Central memory CD8-positive, alpha-beta T cell (primary cell): ENCODE measurements at places on chromosomes 11 and 22.

- no peak for DNase-seq
- no peaks in the 10 kb centered on the region for H3K27me3 ChIP-seq
- H3K4me1 ChIP-seq, result no peaks in the 10 kb centered on the region
- no peaks in the 10 kb centered on the region for H3K36me3 ChIP-seq
- H3K4me3 ChIP-seq, result no peak overlapping the region
Measured at GRCh38 chr11:115912484-115912945, 408.3 kb upstream of the CADM1 start.

DNA sequence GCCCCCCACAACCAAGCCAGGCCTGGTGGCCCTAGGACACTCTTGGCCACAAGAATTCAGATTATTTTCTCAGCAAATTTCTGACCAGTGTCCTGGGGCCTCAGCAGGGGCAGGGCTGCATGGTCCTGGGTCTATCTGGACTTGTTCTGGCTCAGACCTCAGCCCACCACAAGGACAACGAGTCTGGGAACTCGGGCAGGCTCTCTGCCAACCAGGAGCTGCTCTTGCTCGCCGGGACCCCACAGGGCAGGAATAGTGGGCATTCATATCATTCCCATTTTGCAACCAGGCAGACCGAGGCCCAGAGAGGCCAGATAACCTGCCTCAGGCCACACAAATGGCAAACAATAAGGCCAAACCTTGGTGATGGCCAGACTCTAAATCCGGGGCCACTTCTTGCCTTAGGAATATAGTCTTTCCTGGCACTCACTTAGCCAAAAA is 75.4 kb upstream of the WNT7B start:
- peaks cover 8% of the 10 kb centered on the region for H3K36me3 ChIP-seq
- peak overlapping the region; percentile 91 for H3K27ac ChIP-seq
- H3K27me3 ChIP-seq, result no peaks in the 10 kb centered on the region

GRCh38 chr11:132080127-132080526 is 709.7 kb downstream of the NTM start:
- H3K4me3 ChIP-seq, result no peak overlapping the region
- DNase-seq, result no peak
- no peaks in the 10 kb centered on the region for H3K36me3 ChIP-seq

DNA sequence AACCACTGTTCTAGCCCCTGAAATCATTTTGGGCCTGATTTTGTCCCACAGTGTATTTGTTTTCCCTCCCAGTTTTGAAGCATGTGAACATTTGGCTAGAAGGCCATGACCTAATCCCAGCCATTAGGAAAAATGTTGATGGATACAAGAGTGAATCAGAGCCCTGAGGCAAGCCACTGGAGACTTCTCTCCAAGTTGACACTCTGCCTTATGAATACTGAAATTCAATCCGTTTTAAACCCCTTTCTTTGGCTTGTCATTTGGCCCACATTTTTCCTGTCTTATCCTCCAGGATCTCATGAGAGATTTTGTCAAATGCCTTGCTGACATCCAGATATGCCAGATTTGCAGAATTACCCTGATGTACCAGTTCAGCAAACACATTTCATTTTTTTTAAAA is 158.8 kb downstream of the FAT3 start:
- H3K4me3 ChIP-seq, result no peak overlapping the region
- no peaks in the 10 kb centered on the region for H3K36me3 ChIP-seq
- H3K4me1 ChIP-seq, result no peaks in the 10 kb centered on the region
- DNase-seq, result no peak

- H3K36me3 ChIP-seq, result peaks cover 13% of the 10 kb centered on the region
- H3K4me1 ChIP-seq, result no peaks in the 10 kb centered on the region
- no peak overlapping the region for H3K4me3 ChIP-seq
- H3K27ac ChIP-seq, result no peak overlapping the region
- no peak for DNase-seq
Measured at GRCh38 chr22:41395531-41396240, 13.9 kb downstream of the TEF start.

DNA sequence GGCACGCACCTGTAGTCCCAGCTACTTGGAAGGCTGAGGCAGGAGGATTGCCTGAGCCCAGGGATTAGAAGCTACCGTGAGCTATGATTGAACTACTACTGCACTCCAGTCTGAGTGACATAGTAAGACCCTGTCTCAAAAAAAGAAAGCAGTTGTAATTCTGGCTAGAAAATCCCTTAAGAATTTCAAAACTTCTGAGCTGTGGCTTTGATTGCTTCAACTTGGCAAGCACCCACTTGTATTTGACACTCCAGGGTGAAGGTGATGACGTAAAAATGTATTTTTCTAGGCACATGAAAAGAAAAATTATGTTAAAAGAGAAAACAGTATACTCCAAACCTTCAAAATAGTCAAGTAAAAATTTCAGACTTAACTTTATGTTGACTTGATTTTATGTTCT is 23.6 kb upstream of the ALKBH3 start:
- H3K27me3 ChIP-seq, result no peaks in the 10 kb centered on the region
- H3K4me1 ChIP-seq, result no peaks in the 10 kb centered on the region
- no peak overlapping the region for H3K27ac ChIP-seq
- H3K4me3 ChIP-seq, result no peak overlapping the region
- DNase-seq, result no peak
- H3K36me3 ChIP-seq, result peaks cover 2% of the 10 kb centered on the region

GRCh38 chr22:45960477-45961386 is 16.2 kb downstream of the WNT7B start:
- no peak overlapping the region for H3K27ac ChIP-seq
- peaks cover 14% of the 10 kb centered on the region for H3K27me3 ChIP-seq
- H3K4me1 ChIP-seq, result no peaks in the 10 kb centered on the region
- no peaks in the 10 kb centered on the region for H3K36me3 ChIP-seq

DNA sequence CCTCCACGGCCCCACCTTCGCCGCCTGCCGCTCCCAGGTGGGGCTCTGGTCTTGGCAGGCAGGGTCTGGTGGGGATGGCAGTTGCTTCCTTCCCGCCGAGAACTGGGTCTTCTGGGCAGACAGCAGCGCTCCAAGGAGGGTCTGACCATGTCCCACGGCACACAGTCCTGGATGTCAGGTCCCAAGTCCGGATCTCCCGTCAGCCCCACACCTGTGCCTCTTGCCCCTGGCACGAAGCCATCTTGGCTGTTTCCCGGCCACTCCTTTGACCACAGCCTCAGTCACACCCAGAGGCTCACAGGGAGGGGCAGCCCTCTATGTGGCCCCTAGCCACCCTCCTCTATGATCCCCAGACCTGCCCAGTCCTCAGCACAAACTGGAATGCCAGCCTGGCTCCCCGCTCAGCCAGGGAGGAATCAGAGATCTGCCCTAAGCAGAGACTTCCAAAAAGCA is 14.3 kb downstream of the MUC5B start:
- H3K27me3 ChIP-seq, result no peaks in the 10 kb centered on the region
- no peak overlapping the region for H3K4me3 ChIP-seq
- H3K27ac ChIP-seq, result no peak overlapping the region
- H3K36me3 ChIP-seq, result no peaks in the 10 kb centered on the region

DNA sequence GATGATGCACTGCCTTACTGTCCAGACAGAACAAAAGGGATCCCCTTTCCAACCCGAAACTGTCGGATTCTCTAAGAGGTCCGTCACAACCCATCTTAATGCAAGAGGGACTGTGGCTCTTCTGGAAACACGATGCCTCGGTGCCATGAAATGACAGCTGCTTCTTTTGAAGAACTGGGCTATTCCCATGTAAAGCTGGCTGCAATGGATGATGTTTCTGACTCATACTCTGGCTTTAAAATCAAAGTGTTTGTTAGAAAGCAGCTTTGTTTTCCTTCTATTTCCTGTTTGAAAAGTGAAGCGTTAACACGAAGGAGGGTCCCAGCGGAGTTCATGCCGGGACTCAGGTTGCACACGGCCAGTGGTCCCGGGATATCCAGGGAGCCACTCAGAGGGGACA is 3.1 kb downstream of the TP53AIP1 start:
- no peak overlapping the region for H3K4me3 ChIP-seq
- H3K36me3 ChIP-seq, result no peaks in the 10 kb centered on the region
- H3K27ac ChIP-seq, result no peak overlapping the region

- no peaks in the 10 kb centered on the region for H3K4me1 ChIP-seq
- H3K4me3 ChIP-seq, result no peak overlapping the region
- DNase-seq, result no peak
- H3K27ac ChIP-seq, result no peak overlapping the region
- no peaks in the 10 kb centered on the region for H3K36me3 ChIP-seq
Measured at GRCh38 chr22:28544431-28544868, 135.2 kb downstream of the TTC28 start.

- H3K27me3 ChIP-seq, result peaks cover 9% of the 10 kb centered on the region
- DNase-seq, result peak; percentile 43
- H3K4me3 ChIP-seq, result no peak overlapping the region
- no peaks in the 10 kb centered on the region for H3K4me1 ChIP-seq
Measured at GRCh38 chr22:29040385-29041275, 21.0 kb downstream of the C22orf31 start.

- no peak overlapping the region for H3K27ac ChIP-seq
- no peak overlapping the region for H3K4me3 ChIP-seq
- no peaks in the 10 kb centered on the region for H3K4me1 ChIP-seq
- H3K27me3 ChIP-seq, result no peaks in the 10 kb centered on the region
Measured at GRCh38 chr11:123594921-123595320, 59.5 kb downstream of the SCN3B start.

DNA sequence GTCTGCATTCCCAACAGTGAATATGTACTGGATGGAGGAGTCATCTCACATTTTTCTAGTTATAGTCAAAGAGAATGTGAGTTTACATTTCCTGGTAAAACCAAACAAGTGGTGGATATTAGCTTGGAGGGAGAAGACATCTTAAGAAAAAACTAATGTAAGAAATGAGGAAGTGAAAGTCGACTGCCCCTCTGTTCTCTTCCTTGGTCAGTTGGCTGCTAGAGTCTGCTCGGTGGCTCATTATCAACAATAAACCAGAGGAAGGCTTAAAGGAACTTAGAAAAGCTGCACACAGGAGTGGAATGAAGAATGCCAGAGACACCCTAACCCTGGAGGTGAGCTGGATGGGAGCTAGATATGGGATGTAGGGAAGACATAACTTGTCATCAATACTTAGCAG is 5.8 kb downstream of the SLC22A9 start:
- H3K27me3 ChIP-seq, result peaks cover 76% of the 10 kb centered on the region
- no peaks in the 10 kb centered on the region for H3K36me3 ChIP-seq
- no peak for DNase-seq
- no peak overlapping the region for H3K4me3 ChIP-seq

DNA sequence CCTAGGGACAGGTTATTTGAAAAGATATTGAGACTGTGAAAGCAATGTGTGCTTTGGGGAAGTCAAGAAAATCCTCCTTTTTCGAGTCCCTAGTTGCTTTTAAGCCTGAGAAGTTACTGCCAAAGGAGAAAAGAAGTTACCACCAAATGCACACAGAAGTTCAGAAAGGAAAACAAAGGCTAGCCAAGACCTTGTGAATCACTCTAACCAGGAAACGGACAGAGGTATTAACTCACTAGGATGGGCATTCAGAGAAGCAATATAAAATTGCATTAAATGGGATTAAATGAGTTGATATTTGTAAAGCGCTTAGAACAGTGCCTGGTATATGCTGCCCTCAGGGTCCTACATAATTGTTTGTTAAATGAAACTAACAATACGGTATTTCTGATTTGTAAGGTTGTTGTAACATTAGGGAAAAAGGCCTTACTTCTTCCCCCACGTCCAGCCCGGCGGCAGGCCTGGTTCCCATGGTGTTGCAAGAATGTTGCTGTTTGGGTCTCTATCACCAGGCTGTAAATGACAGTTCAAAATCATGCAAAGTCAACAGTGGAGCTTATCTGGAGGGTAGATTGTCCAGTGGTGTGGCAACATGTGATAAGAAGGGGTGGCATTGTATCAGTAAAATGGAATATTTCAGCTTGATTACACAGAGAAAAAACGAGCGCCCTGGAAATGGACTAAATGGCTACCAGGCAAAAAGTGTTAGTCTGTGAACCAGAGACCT is 7.1 kb downstream of the TMA7B start:
- H3K27ac ChIP-seq, result no peak overlapping the region
- H3K27me3 ChIP-seq, result no peaks in the 10 kb centered on the region
- no peak overlapping the region for H3K4me3 ChIP-seq
- DNase-seq, result no peak

DNA sequence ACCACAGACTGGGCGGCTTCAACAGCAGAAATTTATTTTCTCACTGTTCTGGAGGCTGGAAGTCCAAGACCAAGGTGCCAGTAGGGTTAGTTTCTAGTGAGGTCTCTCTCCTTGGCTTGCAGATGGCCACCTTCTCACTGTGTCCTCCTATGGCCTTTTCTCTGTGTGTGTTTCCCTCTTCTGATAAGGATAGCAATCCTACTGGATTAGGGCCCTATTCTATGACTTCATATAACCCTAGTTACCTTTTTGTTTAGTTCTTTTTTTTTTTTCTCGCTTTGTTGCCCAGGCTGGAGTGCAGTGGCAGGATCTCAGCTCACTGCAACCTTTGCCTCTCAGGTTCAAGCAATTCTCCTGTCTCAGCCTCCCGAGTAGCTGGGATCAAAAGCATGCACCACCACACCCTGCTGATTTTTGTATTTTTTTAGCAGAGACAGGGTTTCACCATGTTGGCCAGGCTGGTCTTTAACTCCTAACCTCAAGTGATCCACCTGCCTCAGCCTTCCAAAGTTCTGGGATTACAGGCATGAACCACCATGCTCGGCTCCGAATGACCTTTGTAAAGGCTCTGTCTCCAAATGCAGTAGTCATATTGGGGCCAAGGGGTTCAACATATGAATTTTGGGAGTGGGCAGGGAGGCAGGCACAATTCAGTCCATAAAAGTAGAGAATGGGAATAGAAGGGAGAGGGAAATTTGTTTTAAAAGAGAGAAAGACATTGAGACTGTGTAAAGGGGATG is 25.5 kb upstream of the NNMT start:
- DNase-seq, result no peak
- no peaks in the 10 kb centered on the region for H3K4me1 ChIP-seq
- H3K4me3 ChIP-seq, result no peak overlapping the region
- no peaks in the 10 kb centered on the region for H3K36me3 ChIP-seq

DNA sequence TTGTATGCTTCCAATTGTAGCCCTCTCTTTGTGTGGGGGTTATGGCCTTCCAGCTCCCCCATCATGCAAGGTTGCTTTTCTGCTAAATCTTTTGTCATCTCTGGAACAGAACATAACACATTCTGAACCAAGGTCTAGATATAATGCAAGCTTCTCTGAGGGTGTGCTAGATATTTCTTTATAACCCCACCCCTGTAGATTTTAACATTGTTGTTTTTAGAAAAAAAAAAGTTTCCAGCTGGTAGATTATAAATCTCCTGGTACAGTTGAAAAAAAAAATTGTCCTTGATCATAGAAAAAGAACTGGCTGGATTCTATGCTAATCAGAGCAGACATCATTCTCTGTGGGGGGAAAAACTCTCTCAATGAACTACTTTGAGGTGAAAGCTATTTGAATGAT is 363.3 kb downstream of the METTL15 start:
- H3K4me3 ChIP-seq, result no peak overlapping the region
- H3K36me3 ChIP-seq, result no peaks in the 10 kb centered on the region
- H3K27me3 ChIP-seq, result no peaks in the 10 kb centered on the region
- no peak for DNase-seq
